Left colon (tissue), 2 donors: ENCODE measurements at places on chromosomes 2 and 18.

DNA sequence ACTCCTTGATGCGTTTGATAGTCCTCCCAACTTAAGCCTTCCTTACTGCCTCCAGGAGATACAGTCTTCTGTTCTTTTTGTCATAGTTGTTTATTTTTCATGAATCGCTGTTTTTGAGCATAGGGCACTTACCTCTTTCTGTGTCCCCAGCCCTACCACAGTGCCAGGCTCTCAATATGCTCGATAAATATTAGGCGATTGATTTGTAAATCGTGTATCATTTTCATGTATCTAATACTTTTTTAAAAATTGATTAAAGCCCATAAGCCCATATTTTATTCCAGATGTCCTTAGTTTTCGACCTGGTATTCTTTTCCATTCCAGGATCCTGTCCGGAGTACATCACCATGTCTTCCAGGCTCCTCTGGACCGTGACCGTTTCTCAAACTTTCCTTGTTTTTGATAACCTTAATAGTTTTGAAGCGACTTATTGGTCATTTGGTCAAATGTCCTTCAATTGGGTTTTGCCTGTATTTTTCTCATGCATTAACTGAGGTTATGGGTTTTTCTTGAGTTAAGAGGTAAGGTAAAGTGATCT, 444 bp upstream of the MMADHC start:
- no peak for DNase-seq

- DNase-seq = no peak
Observed at GRCh38 chr2:182867426-182868053, 1.1 kb upstream of the FRZB start.

- DNase-seq = no peak
Observed at GRCh38 chr2:128490881-128491691, 172.4 kb upstream of the HS6ST1 start.

GRCh38 chr2:176490061-176490861, 221.0 kb downstream of the MTX2 start:
- DNase-seq = no peak

DNA sequence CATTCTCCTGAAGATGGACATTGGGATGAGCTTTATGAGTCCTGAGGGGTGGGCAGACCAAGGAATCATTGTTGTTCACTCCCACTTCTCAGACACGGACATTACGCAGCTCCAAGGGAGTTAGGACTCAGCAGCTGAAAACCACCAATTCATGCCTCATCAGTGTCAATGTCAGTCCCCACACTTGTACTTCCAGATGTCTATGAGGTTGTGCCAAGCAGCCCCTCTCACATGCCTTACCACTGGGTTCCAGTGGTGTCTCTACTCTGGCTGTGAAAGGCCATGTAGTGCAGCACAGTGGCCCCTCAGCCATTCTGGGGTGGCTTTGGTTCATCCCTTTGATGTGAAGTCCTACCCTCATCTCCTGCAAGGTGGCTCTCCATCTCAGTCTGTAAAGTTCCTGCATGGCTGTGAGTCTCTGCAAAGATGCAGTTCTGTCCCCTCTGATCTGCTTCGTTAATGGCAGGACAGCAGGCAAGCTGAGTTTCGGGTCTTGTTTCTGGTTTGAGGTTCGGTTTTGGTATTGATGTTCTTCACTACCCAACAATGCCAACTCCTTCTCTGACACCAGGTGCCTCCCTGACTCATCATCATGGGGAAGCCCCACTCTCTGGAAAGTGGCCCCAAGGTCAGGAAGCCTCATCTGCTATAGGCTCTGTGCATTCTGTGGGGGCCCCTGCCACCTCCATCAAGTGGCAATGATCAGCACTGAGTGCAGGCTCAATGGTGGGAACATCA, 14.0 kb upstream of the COL6A3 start:
- no peak for DNase-seq

DNA sequence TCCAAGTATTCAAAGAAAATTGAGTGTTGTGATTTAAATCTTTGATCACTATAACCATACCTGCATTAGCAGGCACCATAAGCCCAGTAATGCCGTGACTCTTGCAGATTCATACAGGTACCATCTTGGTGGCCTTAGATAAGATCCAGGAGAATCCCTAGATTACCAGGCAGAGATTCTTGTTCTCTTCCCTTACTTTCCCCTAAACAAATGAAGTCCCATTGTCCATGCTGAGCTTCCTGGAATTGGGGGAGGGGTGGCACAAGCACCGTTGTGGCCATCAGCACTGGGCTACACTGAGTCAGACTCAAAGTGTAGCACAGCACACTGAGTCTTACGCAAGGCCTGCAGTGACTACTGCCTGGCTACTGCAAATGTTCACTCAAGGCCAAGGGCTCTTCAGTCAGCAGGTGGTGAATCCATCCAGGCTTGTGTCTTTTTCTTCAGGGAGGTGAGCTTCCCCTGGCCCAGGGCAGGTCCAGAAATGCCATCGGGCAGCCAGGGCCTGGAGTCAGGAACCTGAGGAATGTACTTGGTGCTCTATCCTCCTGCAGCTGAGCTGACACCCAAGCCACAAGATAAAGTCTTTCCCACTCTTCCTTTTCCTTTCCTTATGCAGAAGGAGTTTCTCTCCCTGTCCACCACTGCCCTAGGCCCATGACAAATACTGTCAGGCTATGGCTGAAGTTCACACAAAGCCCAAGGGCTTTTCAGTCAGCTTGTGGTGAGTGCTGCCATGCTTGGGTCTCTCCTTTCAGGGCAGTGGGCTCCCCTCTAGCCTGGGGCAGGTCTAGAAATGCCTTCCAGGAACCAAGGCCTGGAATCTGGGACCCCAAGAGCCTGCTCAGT, 52.6 kb downstream of the CD28 start:
- no peak for DNase-seq

DNA sequence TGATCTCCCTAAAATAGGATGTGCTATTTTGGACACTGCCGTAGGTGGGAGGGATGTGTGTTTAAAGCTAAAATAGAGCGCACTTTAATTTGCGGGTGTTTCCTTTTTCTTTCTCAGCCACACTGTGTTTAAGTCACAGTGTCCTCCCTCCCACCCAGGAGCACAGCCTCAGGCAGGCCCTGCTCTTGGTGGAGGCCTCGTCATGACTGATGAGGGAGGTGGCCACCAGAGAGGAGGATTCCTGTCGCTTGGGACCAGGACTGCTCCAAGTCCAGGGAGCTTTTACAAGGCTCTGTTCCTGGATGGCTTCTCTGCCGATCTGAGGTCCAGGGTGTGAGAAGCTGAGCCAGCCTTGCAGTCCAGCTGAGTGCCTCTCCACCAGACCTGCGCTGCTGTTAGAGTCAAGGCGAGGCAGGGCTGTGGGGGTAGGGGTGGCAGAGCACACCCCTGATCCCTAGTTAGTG, 33.5 kb downstream of the INPP4A start:
- no peak for DNase-seq

- DNase-seq = peak; percentile 18
Observed at GRCh38 chr2:219426534-219427136, 8.0 kb upstream of the SPEG start.

DNA sequence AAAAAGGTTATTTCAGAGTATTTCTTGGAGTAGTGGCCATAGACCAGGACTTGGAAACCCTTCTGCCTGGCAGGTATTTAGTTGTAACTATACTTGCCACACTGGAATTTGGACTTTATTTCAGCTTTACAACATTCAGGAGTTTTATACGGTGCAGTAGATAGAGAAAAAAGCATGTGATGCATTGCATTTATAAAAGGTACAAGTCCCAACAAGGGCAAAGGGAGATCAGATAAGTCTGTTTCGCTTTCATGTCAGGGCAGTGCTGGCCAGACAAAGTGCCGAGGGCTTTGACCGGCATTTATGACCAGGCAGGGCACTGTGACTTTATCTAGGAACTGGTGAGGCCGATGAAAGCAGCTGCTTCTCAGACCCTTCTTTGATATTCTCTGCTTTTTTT, 145.4 kb downstream of the RTN4 start:
- peak; percentile 86 for DNase-seq

GRCh38 chr2:135728064-135728743, 13.5 kb upstream of the UBXN4 start:
- no peak for DNase-seq

- DNase-seq = no peak
Observed at GRCh38 chr2:163697846-163698637, 37.8 kb downstream of the FIGN start.

- DNase-seq = no peak
Observed at GRCh38 chr18:61435064-61435652, 101.9 kb downstream of the CDH20 start.

- DNase-seq = no peak
Observed at GRCh38 chr2:234275515-234275914, 221.4 kb downstream of the ARL4C start.

DNA sequence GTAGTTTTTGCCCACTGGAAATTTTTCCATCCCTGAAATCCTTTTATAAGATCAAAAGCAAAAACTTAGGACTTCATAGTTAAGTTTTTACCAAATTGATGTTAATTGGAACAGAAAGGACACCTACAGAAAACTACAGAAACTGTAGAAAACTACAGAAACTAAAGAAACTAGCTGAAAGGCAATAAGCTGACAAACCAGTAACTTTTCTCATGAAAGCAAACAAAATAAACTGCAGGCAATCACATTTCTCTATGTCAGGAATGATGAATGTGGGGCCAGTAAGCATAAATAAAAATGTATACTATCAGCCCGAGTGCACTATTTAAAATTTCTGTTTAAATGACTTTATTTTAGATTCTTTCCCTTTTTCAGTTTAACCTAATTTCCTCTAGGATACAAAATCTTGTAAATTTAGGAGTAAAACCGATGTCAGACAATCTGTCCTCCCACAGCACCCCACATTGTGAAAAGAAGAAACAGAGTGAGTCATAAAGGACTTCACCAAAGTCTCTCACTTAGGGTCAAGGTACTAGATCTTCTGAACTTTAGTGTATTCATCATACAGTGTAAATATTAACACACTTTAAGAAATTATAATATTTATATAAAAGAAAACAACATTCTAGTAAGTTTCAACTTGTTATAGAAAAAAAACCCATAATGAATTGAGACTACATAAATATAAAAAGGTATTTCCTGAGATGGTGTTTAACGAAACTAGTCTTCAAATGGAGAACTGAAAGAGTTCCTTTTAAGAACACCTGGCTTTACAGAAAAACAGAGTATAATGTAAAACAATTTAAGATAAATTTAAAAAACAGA, 46.6 kb downstream of the USP40 start:
- no peak for DNase-seq

DNA sequence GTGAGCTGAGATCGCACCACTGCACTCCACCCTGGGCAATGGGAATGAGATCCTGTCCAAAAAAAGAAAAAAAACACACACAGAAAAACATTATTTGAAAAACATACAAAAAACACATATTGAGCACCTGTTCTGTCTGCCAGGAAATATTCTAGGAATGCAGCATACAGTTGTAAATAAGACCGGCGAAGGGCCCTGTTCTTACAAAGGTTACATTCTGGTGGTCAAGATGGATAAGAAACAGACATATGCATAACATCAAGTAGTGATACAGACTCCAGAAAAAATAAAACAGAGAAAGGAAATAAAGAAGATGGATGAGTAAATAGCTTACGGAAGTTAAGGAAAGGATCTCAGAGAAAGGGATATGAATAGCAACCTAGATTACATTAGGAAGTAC, 159.8 kb downstream of the GALNT3 start:
- no peak for DNase-seq

GRCh38 chr2:19371996-19372582, 13.7 kb upstream of the OSR1 start:
- no peak for DNase-seq

DNA sequence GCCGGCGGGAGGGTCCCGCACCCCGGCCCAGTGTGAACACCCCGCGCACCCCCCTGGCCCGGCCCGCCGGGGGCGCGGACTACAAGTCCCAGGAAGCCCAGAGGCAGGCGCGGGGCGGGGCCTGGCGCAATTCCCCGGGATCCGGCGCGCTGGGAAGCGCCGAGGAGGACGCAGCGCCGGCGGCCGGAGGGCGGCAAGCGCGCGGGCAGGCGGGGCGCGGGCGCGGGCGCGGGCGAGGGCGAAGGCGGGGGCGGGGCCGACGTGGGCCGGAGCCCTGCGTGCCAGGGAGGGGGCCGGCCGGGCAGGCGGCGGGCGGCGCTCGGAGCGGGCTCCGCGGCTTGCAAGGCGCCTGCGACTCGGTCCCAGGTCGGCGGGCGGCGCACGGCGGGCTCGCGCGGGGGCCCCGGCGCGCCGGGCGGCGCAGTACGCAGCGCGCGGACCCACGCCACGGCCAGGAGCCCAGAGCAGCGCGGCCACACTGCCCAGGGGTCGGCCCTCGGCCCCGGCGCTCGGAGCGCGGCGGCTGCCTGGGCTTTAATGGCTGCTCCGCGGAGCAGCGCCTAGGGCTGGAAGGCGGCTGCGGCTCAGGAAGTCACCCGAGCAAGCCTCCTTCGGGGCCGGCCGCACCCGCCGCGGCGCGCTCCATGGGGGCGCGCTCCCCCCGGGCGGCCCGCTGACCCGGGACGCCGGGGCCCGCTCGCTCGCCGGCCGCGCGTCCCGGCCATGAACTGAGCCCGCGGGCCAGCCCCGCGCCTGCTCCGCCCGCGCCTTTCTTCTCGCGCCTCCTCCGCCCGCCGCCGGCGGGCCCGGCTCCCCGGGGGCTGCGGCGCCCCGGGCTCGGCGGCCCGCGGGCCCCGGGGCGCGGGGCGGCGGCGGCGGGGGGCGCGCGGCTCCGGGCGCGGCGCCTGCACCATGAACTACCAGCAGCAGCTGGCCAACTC, at the start of gene AGAP1:
Gene AGAP1 (plus strand): TSS at position 269 of the 941 bp plus-strand sequence.
- DNase-seq = peak; percentile 87

GRCh38 chr18:9206421-9206820, 69.8 kb downstream of the ANKRD12 start:
- no peak for DNase-seq

DNA sequence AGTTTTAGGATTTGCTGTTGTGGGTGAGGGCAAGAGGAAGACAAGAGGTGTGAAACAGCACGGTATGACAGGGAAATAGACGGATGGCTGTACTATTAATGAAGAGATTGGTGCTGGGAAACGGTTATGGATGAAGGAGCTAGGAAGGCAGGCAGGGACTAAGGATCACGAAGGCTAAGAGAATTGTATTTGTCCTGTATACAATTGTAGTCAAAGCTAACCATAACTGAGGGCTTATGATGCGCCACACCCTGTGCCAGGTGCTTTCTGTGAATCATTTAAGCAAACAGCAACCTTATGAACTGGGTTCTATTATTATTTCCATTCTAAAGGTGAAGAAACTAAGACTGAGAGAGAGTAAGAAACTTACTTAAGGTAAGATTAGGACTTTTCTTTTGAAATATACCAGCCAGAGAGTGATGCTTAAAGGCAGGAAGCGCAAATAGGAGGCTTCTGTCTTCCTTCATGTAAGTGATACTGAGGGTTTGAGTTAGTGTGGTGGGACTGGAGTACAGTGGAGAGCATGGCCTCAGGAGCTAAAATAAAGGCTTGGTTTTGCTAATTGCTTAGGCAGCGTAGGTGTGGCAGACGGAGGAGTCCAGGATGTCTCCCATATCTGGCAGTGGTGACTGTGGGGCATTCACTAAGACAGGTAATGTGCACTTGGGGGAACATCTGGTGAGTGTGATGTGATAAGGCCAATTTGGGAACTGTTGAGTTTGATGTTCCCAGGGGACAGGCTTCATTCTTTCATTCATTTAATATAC, 85.8 kb downstream of the PLEKHM3 start:
- peak; percentile 76 for DNase-seq
